ENCODE measurements at places on chromosomes 3 and 15.

- DNase-seq = no peak
Measured at GRCh38 chr15:80875568-80876347, 96.6 kb downstream of the CEMIP start.

DNA sequence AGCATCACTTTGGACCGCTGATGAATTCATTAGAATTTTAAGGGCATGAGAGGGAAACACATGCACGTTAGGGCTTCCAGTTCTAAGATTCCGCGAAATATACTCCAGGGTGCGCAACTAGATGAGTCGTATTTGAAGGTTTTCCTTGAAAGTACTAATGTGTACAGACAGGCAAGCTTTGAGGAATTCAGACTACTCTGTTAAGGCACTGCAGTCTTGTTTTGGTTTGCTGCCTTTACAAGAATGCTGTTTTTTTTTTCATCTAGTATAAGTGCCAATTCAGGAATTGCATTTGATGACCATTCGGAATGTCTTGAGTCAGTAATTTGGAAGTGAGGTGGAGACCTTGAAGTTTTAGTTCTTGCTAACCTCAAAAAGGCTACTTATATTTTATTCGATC, 19.1 kb downstream of the TRNT1 start:
- no peak for DNase-seq

- DNase-seq = no peak
Measured at GRCh38 chr3:32778389-32778788, 39.4 kb upstream of the TRIM71 start.

GRCh38 chr3:19885468-19885867, 48.5 kb downstream of the EFHB start:
- no peak for DNase-seq

- DNase-seq = no peak
Measured at GRCh38 chr3:49132437-49133225, at the start of gene LAMB2. LAMB2 (minus strand) TSS chr3:49133050; CDS start chr3:49132867, 183 bp downstream.

DNA sequence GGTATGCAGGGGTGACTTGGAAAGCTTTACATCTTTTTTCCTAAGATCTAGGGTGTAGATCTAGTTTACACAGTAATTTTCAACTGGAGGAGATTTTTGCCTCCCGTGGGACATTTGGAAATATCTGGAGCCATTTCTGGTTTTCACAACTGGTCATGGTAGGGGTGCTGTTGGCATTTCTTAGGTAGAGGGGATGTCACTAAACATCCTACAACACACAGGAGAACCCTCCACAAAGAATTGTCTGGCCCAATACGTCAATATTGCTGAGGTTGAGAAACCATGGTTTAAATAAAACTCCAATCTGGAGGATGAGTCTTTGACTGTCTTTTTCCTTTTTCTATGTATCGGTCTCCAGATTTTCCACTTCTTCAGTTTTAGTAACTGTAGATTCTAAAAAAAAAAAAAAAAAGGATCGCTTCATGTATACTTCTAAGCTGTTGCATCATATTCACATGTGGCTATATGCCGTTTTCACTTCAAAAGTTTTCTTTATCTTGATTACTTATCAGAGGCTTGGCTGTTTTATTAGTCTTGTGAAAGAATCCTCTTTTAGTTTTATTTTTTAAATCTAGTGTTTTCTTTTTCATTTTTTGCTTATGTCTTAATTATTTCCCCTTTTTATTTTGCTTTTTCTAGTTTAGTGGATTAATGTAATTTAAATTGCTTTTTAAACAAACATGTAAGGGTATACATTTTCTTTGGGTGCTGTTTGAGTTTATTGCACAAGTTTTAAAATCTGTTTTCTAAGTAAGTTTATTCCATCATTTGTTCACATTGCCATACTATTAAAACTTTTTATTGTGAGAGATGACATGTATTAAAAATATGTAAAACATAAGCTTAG, 21.2 kb downstream of the UBE2Q2 start:
- no peak for DNase-seq

DNA sequence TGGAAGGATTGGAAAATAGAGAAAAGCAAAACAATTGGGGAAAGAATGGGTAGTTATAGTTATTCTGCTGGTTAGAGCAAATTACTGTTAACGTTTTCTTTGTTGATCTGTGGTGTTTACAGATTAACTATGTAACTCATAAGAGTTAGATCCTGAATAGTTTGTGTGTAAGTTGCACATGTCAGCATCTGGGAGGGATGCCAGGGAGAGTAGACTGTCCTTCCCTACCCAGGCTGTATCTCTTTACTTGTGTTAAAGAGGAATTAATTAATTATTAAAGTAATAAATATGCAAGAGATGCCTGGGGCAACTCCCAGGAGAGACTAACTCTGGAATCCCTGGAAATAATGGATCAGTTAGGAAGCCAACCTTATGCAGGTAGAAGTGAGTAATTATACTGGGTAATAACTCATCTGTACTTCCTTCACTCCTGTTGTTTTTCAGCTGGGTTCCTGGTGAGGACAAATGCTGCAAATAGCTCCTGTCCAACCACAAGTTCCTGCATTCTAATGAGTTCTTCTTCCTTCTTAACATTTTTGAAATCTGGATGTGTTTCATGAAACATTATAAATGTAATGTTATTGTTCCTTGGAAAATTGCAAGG, 18.9 kb downstream of the GHRL start:
- DNase-seq = no peak

GRCh38 chr3:112390783-112391641, 58.1 kb downstream of the CD200 start:
- DNase-seq = no peak

- DNase-seq = no peak
Measured at GRCh38 chr3:166367947-166368533, 530.8 kb upstream of the BCHE start.

DNA sequence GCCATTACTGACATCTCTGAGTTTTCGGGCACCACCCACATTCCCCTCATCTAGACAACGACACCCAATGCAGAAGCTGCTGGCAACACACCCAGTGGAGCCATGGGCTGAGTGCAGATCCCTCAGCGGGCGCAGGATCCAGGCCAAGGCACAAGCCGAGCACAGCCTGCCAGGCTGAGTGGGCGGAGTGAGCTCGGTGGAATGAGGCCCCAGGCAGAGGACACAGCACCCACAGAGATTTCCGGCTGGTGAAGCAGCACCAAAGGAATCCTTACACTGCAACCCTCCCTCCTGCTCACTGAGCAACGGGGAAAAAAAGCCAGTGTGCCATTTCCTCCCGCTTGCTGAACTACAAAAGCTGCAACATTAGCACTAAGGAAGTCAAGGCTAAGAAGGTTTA, 34.3 kb downstream of the ZMAT3 start:
- peak; percentile 23 for DNase-seq

DNA sequence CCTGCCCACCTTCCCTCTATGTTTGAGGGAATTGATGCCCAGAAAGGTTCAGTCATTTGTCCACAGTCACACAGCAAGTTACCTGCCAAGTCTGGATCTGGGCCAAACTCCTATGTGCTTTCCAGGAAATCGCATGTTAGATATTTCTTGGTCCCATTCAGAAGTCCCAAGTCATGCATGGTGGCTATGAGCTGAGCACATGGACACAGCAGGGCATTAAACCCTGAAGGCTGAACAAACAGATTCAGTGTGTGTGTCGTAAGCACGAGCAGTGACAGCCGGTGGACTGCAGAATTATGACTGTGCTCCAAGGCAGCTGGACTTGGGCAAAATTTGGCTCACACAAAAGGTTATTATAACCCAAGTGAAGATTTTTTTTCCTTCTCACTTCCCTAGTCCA, 11.4 kb upstream of the SLC6A6 start:
- DNase-seq = no peak

GRCh38 chr3:70640481-70640880, 328.0 kb upstream of the MDFIC2 start:
- no peak for DNase-seq

DNA sequence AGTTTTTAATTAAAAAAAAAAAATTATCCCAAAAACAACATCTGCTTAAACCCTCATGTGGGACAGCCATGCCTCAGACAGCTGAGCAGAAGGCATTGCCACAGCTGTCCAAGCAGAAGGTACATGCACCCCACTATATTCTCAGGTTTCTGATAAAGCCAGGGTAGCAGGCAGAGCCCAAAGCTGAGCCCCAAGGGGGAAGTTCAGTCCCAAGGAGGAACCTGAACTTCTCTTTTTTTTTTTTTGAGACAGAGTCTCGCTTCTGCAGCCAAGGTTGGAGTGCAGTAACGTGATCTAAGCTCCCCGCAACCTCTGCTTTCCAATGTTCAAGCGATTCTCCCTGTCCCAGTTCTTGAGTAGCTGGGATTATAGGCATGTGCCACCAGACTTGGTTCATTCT, 33.2 kb downstream of the MKRN2 start:
- no peak for DNase-seq

GRCh38 chr3:160133757-160134156, 91.5 kb upstream of the C3orf80 start:
- no peak for DNase-seq

DNA sequence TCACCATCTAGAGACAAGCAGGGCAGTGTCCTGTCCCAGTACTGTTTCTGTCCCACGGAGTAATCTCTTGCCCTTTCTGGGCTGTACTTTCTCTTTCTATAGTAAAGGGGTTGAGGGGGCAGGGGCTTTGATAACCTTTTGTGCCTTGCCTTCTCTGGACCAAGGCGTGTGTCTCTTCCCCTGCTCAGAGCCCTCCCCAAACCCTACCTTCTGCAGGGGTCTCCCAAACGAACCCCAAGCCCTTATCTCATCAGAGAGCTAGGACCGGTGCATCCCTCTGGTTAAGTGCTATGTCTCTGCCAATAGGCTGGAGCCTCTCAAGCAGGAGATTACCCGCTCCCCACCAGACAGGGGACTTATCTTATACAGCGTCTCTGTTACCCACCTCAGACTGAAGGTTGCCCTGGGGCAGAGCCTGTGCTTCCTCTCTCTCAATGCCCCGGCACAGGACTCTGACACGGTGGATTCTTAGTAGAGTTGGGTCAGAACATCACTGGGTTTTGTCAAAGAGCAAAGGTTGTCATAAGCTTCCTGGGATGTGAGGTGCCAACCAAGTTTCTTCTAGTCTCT, 2.9 kb downstream of the PLEKHO2 start:
- no peak for DNase-seq

- no peak for DNase-seq
Measured at GRCh38 chr3:52896151-52896550, 1.2 kb downstream of the STIMATE start.

DNA sequence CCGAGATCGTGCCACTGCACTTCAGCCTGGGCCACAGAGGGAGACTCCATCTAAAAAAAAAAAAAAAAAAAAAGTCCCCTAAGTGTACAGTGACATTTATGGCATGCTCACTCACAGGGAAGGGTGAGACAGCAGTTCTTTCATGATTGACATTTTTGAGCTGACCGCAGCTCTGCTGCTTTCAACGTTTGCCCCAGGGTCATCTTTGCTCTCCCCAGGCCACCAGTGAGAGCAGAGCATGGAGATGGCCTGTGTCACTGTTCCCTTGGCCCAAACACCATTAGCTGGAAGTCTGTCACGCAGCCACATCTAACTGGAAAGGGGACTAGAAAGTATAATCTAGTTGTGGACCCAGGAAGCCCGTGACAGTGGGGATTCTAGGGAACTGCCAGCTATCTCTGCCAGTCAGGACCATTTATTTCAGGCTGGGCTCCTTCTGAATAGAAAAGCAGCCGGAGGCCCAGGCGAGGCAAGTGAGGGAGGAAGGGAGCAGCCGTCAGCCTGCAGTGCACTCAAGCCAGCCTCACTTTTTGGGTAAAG, 193.4 kb upstream of the HES1 start:
- no peak for DNase-seq

DNA sequence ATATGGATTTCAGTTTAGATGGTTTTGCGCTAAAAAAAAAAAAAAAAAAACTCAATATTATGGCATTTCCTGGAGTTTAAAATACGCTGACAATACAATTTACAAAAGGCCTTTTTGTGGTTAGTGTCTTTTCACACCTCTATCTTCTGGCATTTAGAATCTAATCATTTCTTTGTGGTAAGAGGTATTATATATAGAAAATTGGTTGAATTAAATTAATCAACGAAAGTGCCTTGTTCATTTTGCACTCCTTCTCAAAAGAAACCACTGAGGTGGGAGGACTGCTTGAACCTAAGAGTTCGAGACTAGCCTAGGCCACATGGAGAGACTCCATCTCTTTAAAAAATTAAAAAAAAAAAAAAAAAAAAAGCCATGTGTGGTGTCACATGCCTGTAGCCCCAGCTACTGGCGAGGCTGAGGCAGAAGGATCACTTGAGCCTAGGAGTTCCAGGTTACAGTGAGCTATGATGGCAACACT, 90.0 kb upstream of the ICE2 start:
- no peak for DNase-seq

DNA sequence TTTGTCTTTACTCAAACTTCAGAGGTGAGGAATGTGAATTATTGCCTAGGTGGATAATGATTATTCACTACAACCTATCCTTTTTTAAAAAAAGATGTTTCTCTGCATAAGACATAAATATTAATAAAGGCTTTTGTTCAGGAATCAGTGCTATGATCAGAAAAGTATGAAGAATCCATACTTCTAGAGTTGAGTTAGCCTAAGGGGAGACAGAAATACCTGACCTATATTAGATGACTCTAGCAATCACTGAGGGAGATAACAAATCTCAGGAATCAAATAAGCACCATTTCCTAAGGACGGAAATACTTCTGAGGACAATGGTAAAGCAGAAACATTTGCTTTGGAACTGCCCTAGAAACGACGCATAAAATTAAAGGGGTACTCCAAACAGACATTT, 763.8 kb downstream of the GBE1 start:
- no peak for DNase-seq

DNA sequence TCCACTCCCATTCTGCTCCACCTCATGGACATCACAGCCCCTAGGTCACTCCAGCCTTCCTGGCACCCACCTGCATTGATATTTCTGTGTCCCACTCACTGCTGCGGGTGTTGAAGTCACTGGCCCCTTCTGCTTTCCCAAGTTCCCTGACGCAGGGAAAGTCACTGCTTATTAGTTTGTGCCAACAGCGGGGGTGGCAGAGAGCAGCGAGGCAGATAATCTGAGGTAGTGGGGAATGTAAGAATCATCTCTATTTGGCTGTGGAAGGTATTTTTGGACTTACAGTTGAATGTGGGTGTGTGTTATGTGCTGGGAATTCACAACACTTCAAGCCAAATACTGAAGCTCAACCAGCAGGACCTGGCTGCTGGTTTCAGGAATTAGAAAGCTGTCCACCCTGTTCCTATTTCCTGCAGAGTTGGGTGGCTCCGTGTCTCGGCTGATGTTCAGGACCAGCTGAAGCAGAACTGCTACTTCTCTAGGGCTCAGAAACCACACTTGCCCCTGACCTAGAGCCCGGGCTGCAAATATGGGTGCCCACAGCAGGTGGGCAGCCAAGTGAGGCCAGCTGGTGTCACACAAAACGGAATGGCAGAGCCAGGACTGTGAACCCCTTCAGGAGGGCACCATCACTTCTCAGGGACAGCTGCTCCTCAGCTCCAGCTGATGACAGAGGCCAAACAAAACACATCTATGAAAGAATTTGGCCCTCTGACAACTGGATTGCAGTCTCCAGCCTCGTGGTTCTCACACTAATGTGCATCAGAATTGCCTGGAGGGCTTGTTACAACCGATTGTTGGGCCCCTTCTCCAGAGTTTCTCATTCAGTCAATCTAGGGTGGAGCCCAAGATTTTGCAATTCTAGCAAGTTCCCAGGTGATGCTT, 57.7 kb downstream of the SEMA5B start:
- no peak for DNase-seq

- no peak for DNase-seq
Measured at GRCh38 chr3:130557336-130558035, 40.5 kb downstream of the COL6A6 start.
